ENCODE measurements at places on chromosomes 2 and 18.

DNA sequence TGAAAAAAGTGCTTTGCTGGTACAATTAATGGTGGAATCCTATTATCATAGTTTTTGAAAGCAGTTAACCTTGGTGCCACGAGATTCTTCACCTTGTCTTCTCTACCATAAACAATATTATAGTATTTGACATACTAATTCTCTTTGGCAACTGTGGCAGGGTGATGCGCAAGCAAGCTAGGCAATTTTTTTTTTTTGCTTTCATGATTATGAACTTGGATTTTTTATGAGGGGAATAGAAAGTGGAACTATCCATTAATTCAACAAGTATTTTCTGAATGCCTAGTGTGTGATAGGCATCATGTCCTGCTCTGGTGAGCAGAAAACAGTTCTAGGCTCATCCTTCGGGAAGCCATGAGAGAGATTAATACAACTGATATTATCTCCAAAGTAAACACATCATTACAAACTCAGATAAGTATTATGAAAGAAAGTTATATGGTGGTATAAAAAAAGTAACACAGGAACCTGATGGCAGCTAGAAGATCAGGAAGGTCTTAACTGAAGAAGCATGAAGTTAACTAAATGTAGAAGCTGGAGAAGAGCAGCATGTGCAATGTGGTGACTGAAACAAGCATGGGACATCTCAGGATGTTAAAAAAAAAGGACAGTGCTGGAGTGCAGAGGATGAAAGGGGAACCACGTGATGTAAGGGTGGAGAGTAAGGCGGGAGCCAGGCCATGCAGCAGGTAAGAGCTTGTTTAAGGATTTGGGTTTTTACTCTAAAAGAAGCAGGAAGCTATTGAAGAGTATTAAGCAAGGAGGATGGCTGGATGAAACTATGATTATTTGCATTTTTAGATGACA lies 113.7 kb downstream of the ZEB2 start:
- no peak for DNase-seq

- no peak for DNase-seq
Measured at GRCh38 chr2:126115975-126116374, 540.0 kb upstream of the GYPC start.

- DNase-seq, result no peak
Measured at GRCh38 chr2:108287169-108287568, 1.5 kb upstream of the SULT1C2 start.

- DNase-seq, result no peak
Measured at GRCh38 chr2:133442393-133442792, 125.9 kb downstream of the NCKAP5 start.

DNA sequence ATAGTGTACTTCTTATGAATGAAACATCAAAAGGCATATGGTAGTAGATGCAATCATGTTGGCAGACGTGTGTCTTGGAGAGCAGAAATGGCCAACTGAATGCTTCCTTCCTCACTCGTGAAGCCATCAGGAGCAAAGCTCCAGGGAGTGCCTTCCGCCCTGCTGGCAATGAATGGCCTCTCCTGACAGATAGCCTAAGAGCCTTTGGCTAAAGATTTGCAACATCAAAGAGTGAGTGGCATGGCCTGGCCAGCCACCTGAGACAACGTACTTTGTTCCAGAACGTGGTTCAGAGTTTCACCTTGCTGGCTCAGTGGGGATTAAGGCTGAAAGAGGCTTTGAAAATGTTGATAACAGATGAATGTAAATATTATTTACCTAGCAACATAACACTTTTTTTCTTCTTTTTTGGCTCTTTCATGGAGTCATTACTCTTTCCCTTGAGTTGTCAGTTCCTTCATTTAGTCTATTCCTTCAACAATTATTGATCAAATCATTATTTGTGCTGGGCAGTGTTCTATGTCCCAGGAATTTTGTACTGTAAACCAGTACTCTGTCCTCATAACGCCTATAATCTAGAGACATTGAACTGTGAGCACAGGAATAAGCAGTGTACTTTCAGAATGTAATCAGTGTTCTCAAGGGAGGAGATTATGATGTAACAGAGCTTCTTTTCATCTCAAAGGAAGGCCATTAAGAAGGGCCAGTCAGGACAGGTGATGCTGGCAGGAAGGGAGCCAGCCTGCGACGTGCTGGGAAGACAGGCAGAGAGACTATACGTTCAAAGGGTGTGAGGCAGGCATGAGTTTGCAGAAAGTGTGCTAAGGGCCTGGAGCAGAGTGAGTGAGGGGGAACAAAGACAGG lies 59.4 kb upstream of the SH3RF3 start:
- DNase-seq, result no peak

All from activated naive CD8-positive, alpha-beta T cell treated with anti-CD3 and anti-CD28 coated beads, Interleukin-2, amount 10 ng/mL, durations not matched to agents 7 days and 5 days (primary cell).